CD14-positive monocyte (primary cell): ENCODE measurements at places on chromosomes 13 and 19.

GRCh38 chr13:94058821-94059360 lies 420.6 kb downstream of the DCT start:
- no peak for DNase-seq

- DNase-seq, result peak; percentile 74
These were observed at the start of gene STXBP2 for GRCh38 chr19:7636691-7637373. Gene STXBP2, plus strand, starts transcription at chr19:7637110. Its CDS starts 40 bp downstream, at chr19:7637150.

DNA sequence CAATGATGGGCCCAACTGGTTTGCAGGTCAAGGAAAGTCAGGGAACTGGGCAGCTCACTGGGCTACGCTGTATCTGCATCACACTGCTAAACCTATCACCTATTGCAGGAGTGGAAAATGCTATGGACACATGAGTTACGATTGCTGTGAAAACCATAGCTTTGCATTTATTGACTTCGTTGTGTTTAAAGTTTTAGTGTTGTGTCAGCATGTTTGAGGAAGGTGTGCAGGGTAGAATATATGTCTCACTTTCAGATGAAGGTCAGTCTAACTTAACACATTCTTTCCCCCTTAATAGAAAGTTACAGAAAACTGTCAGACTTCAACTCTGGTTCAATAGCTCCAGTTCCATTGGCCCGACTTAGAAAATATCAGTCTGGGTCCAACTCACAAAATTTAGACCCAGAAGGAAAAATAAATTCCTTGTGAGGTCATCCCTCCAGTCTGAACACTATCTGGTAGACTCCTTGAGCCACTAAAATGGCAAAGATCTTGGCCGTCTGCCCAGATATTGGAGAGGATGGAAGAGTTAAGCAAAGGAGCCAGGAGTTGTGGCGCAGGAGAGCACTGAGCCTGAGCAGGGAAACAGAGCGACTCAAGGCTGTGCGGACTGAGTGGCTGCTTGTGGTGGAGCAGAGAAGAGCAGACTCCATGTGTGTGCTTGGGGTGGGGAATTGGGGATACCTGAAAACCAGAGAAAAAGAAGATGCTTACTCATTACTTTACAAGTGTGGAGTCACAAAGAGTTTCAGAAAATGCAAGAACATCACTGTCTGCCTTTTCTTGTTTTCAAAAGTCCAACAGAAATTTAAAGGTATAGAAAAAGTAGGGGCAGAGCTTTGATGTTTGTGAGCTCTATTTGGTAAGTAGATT lies 518.5 kb downstream of the FGF9 start:
- no peak for DNase-seq

DNA sequence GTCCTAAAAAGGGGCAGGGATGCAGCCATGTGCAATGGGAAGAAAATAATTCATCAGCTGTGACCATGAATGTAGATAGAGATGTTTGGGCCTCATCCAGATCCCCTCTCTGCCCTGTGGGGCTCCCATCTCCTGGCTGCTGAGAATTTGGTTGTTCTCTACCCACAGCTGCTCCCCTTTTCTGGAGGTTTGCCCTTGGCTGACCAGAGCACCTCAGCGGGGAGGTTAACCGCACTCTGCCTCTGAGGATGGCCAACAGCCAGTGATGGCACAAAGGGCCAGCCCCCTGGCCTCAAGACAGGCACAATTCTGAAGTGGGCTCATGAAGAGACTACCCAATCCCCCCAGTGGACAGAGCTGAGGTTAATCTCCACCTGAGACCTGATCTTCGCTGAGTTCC lies 61.5 kb upstream of the SERP2 start:
- DNase-seq, result no peak

- DNase-seq, result no peak
These were observed 238.3 kb upstream of the KLF12 start for GRCh38 chr13:74372511-74372910.

- DNase-seq, result no peak
These were observed at the start of gene PCDH17 for GRCh38 chr13:57631596-57632275. Gene PCDH17, plus strand, starts transcription at chr13:57631744. Its CDS starts 803 bp downstream, at chr13:57632547.
